ENCODE measurements at places on chromosomes 7 and 10.
A peak's percentile ranks its signal among the peaks of the same experiment; 100 is the strongest.

DNA sequence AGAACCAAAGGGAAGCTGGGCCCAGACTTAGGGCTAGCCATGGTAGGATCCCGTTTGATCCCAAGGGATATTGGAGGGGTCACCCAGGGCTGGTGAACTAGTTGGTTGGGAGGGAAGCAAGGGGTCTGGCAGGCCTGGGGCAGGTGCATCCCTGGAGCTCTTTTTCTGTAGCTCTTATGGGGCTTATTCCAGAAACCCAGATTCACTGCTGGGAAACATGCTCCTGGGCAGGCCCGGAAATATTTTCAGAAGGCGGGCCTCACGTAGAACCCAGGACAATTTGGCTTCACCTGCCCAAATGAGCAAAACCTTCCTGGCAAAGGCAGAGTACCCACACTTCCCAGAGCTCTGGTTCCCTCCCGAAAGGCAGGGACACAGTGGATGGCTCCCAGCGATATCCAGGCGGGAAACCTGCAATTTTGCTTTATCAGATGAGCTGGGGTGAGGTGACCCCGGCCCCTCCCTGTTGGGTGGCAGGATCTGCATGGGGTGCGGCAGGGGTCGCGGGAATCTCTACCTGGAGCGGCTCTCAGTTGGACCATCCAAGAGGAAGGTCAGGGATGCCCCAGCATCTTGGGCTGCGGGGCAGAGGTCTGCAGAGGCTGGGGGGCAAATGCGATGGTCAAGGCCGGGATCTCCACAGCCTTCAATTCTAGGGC lies 533.9 kb downstream of the TCERG1L start:
- no peaks in the 10 kb centered on the region for H3K36me3 ChIP-seq
- no peak overlapping the region for H3K27ac ChIP-seq
- H3K4me3 ChIP-seq = no peak overlapping the region
- H3K27me3 ChIP-seq = no peaks in the 10 kb centered on the region
- no peaks in the 10 kb centered on the region for H3K4me1 ChIP-seq

DNA sequence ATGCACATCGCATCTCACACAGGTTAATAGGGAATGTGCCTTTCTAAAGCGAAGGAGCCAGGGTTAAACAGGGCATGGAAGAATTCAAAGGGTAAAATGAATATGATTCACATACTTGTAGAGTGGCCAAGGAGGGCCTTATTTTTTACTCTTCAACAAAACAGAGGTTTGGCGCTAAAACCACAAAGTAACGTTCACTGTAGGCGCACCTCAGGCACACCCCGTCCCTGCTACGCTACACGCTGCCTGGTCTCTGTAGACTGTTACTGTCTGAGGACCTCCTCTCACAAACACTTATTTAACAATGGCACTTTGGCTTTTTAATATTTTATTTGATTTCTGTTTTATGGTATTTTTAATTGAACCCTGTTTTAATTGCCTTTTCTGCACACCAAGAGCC lies 462.1 kb upstream of the GALNT17 start:
- no peak for DNase-seq
- H3K4me1 ChIP-seq = peaks cover 2% of the 10 kb centered on the region
- H3K4me3 ChIP-seq = no peak overlapping the region
- no peak overlapping the region for H3K27ac ChIP-seq

DNA sequence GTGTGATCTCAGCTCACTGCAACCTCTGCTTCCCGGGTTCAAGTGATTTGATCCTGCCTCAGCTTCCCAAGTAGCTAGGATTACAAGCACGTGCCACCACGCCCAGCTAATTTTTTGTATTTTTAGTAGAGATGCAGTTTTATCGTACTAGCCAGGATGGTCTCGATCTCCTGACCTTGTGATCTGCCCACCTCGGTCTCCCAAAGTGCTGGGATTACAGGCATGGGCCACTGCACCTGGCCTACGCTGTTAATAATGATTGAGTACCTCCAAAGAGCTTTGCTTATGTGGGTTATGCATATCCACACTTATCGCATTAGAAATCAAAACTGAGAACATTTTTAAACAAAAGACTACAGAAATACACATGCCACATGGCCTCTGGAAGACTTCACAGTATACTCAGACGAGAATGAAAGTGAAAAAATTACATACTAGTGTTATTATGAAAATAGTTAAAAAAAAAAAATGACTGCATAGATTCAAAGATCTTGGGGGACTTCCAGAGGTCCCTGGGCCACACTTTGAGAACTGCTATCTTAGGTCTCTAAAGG lies 25.4 kb downstream of the RPP38 start:
- peaks cover 27% of the 10 kb centered on the region for H3K36me3 ChIP-seq
- H3K27ac ChIP-seq = no peak overlapping the region
- peaks cover 5% of the 10 kb centered on the region for H3K4me1 ChIP-seq
- H3K27me3 ChIP-seq = no peaks in the 10 kb centered on the region
- no peak for DNase-seq
- no peak overlapping the region for H3K4me3 ChIP-seq

GRCh38 chr7:101321491-101322401 lies at the start of gene IFT22:
Gene IFT22, minus strand, starts transcription at chr7:101321812. Its CDS starts 103 bp downstream, at chr7:101321709.
- H3K4me1 ChIP-seq = peaks cover 7% of the 10 kb centered on the region
- peak within 1 kb of the TSS; percentile 93 for H3K27ac ChIP-seq
- H3K4me3 ChIP-seq = peak within 1 kb of the TSS; percentile 91
- no peaks in the 10 kb centered on the region for H3K27me3 ChIP-seq
- DNase-seq = peak; percentile 85

GRCh38 chr7:36036590-36036989 lies 116.5 kb upstream of the EEPD1 start:
- no peak overlapping the region for H3K4me3 ChIP-seq
- H3K27me3 ChIP-seq = peaks cover 24% of the 10 kb centered on the region
- no peak for DNase-seq
- H3K36me3 ChIP-seq = no peaks in the 10 kb centered on the region

DNA sequence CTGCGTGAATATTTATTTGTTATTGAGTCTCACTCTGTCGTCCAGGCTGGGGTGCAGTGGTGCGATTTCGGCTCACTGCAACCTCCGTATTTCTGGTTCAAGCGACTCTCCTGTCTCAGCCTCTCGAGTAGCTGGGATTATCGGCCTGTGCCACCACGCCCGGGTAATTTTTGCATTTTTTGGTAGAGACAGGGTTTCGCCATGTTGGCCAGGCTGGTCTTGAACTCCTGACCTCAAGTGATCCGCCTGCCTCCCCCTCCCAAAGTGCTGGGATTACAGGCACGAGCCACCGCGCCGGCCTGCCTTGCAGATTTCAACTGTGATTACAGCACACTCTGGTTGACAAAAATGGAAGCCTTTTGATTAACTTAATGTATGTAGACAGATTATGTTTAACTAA lies 730.0 kb upstream of the VSTM2A start:
- DNase-seq = no peak
- H3K4me3 ChIP-seq = no peak overlapping the region
- H3K36me3 ChIP-seq = no peaks in the 10 kb centered on the region
- H3K4me1 ChIP-seq = no peaks in the 10 kb centered on the region
- no peak overlapping the region for H3K27ac ChIP-seq
- H3K27me3 ChIP-seq = no peaks in the 10 kb centered on the region

GRCh38 chr7:80581486-80582260 lies 56.8 kb upstream of the CD36 start:
- DNase-seq = no peak
- H3K27ac ChIP-seq = no peak overlapping the region
- no peaks in the 10 kb centered on the region for H3K27me3 ChIP-seq
- no peaks in the 10 kb centered on the region for H3K4me1 ChIP-seq
- H3K36me3 ChIP-seq = no peaks in the 10 kb centered on the region

DNA sequence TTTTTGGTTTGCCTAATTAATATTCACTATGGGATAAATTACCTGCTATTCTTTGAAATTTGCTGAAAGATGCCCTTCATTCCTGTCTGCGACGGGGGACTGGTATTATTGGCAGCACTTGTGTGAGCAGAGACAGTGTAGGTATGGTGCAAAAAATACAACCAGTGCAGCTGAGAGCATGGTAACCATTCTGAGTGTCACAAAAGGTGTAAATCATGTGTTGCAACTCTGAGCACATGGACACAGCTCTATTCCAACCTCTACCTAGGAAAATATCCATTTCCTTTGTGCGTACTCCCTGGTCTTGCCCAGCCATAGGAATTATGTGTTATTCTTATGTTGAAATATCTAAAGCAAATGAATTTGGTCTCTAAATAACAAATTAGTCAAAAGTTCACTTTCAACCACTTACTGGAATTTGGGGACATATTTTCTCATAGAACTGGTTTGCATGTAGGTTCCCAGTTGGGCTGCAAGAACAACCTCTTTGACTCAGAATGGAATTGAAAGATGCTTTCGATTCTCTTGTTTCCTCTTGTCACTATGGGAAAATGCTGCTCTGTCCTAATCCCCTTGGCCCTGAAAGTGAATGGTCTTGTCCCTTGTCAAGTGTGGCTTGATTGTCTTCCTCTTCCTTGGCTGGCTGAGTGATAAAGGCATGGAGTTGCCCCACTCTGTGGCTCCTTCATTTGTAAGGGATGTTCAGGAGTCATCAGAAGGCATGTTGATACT lies 57.0 kb downstream of the CELF2 start:
- no peak overlapping the region for H3K4me3 ChIP-seq
- H3K27me3 ChIP-seq = peaks cover 12% of the 10 kb centered on the region
- no peaks in the 10 kb centered on the region for H3K36me3 ChIP-seq

DNA sequence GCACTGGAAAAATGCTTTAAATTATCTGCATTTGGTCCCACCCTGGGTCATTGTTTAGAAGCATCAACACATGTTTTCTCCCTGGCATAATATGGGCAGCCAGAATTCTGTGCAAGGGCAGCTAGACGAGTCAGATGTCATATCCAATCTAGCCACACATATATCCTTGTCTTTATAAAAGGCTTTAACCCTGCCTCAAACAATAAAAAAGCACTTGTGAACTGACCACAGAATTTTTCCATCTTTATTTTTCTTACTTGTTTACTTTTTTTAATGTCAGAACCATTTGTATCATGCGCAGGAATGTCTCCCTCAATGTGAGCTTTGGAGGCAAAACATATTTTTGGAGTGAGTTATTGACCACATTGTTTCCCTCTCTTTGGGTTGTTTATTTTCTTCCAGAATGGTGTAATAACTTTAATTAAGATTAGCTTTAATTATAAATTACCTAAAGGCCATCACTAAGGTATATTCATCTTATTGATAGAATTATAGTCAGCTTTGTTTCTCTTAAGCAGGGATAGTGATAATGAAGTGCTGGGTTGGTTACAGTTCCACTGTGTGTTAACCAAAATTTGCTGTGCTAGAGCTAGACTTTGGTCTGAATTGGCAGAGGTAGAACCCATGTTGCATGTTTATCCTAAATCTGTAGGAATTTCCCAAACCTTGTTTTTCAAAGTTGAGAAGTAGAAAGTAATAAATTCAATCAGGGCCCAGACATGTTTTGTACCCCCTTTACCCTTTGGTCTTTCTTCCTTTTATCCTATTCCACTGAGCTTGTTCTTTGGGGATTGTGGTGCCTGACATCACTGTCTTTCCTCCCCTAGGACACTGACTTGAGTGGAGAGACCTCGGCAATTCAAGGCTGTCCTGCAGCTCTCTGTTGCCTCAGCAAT lies 1078.4 kb downstream of the KCNMA1 start:
- H3K36me3 ChIP-seq = no peaks in the 10 kb centered on the region
- DNase-seq = no peak

GRCh38 chr7:148727501-148728278 lies 29.0 kb downstream of the CUL1 start:
- peaks cover 27% of the 10 kb centered on the region for H3K36me3 ChIP-seq
- H3K27ac ChIP-seq = peak overlapping the region; percentile 82
- H3K4me1 ChIP-seq = peaks cover 39% of the 10 kb centered on the region

DNA sequence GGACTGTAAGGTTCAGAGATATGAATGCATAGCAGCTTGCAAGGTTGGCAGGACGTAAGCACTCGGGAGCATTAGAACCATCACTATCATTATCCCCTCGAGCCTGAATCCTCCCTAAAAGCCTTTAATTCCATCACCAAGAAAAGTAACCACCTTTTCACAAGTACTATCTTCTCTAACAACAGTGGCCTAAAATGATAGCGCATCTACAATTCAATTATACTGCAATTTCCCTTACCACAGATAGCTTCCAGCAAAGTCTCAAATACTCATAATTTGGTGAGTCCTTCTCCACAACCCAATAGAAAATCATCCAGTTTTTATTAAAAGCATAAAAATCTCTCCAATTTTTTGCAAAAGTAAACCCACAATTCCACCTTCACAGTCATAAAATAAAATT lies 42.0 kb downstream of the COL1A2 start:
- H3K27ac ChIP-seq = no peak overlapping the region
- H3K4me3 ChIP-seq = no peak overlapping the region

- no peak overlapping the region for H3K27ac ChIP-seq
- H3K4me3 ChIP-seq = no peak overlapping the region
- peaks cover 13% of the 10 kb centered on the region for H3K36me3 ChIP-seq
- H3K4me1 ChIP-seq = peaks cover 2% of the 10 kb centered on the region
- no peaks in the 10 kb centered on the region for H3K27me3 ChIP-seq
- no peak for DNase-seq
These were observed 4.6 kb upstream of the TMEM184A start for GRCh38 chr7:1560620-1561031.

DNA sequence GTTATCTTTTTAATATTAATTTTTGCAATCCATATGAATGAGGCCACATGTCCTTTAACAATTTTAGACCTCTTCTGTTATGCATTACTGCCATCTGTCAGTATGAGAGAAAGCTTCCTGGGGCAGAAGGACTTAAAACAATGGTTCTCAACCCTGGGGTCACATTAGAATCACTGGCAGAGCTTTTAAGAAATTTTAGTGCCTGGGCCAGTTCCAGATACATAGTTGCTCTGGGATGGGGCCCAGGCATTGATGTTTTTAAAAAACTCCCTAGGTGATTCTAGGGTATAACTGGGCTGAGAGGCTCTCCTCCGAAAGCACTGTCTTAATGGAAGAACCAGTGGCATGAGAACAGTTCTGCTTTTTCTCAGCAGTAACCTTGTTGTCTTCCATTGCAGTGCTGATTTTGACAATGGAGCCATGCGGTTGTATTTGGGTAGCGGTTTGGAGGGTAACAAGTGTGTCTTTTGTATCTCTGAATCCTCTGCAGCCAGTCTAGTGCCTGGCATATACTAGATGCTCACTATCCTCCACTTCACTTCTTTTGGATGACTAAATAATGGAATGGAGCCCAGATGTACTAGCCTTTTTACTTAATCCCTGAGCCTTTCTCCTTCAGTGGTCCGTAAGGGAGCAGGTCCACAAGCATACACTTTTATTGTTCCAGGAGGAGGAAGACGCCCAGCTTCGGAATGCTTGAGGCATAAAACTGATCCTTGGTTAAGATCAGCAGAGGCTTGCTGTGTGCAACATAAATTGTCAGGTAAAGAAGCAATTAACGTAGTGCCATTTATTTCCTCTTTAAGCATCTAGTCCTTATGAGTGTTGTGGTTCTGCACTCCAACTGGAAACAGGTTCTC lies 227.1 kb downstream of the AUTS2 start:
- DNase-seq = no peak
- peak overlapping the region; percentile 85 for H3K4me3 ChIP-seq
- H3K27me3 ChIP-seq = no peaks in the 10 kb centered on the region
- H3K36me3 ChIP-seq = no peaks in the 10 kb centered on the region

Measured in stimulated activated naive B cell treated with anti-CD40 and anti-IgM and Interleukin-4, amounts not matched to agents 10 μg/mL and 1 μg/mL and 100 μg/mL, for 72 hours (primary cell).